ENCODE measurements at places on chromosomes 7 and 10. TPM values are rescaled to one million over a fixed set of nuclear protein-coding genes. Genes with fewer than 3 reads are reported as not detected.

- DNase-seq, result no peak
Measured at GRCh38 chr10:64023926-64024470, 502.8 kb downstream of the REEP3 start.

- no peak for DNase-seq
Measured at GRCh38 chr10:130263289-130263688, 127.1 kb downstream of the GLRX3 start.

RSU1 gene
- 36.7 TPM for total RNA-seq

DNA sequence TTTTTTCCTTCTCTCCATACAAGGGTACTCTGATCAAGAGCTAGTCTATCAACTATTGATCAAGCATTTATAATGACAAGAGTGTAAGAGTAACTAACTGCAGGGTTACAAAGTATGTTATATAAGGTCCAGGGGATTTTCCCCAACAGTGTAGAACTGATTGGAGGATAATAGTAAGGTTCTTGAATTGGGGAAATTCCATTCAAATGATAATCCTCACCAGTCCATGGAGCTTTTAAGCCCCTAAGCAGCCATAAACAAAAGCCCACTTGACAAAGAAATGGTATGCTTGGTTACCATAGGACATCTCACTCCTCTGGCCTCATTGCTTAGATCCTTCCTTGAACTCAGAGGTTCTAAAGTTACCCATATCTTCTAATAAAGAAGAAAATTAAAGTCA lies 8.2 kb downstream of the YME1L1 start:
- DNase-seq, result no peak

- DNase-seq, result no peak
Measured at GRCh38 chr7:19537942-19538401, 170.9 kb downstream of the POLR1F start.

DNA sequence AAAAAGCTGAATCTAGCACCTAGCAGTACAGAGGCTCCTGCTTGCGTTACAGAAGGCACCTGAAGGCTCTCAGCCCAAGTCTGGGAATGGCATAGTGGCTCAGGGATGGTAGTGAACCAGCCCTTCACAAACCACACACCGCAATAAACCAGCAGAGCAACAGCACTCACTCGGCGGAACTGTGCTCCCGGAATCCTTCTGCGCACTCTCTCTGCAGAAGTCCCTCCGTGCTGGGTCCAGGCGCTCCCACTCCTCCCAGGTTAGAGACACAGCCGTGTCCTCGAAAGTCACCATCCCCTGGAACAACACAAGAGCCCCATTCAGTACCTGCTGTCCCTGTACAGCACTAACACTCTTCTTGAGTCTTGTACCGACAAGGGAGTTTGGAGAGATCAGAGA lies 1.5 kb downstream of the ZNF394 start:
- peak; percentile 8 for DNase-seq

VIPR2 gene
- 2.8 TPM for total RNA-seq

DNA sequence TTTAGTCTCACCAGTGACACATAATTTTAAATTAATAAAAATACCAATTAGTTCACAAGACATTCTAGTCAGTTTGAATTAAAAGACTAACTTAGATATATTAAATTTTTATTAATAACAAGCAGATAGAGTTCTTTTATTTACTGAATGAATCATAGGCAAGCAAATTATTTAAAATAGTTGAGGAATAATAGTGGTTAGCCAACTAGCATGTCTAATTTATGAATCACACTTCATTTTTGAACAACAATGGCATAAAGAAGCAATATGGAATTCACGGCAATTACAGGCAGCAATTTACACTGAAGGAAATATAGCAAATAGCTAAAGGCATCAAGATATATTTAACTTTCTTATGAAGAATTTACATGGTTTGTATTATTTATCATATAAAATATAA lies 187.0 kb upstream of the SLC26A5 start:
- no peak for DNase-seq

GRCh38 chr10:106648534-106649481 lies 515.7 kb downstream of the SORCS1 start:
- DNase-seq, result no peak

PITX3 gene
- not detected for total RNA-seq

DNA sequence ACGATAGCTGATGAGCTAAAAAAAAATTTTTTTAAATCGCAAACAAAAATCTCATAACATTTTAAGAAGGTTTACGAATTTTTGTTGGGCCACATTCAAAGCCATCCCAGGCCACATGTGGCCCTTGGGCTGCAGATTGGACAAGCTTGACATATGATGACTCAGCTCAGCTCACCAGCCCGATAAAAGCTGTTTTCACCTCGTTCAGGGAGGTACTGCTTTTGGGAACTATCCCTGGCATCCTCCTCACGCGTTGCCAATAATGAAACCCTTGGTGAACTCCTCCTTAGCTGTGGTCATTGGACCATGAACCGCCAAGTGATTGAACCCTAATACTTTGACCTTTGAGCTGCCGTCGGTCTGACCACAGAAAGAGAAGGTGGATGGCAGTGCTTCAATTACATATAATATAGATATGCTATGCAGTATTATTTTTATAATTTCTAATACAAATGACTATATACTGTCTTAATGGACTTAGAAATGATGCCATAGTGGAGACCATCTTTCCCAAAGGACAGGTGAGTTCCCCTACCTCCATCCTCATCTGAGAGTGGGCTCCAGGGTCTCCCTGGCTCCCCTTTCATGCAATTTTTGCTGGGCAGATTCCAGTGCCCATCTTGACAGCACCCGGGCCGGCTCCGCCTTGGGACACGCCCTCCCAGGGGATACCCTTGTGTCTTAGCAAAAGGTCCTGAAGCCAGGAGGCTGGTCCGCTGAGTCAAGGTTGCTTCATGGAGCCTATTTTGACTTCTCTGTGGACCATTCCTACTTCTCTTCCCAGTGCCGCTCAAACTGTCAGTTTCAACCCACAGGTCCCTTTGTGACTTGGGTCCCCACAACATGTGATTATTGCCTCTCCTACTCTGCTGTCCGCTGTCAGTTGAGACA lies 707.2 kb downstream of the PARD3 start:
- no peak for DNase-seq

TRIM56 gene
- 10.0 TPM for total RNA-seq

DNA sequence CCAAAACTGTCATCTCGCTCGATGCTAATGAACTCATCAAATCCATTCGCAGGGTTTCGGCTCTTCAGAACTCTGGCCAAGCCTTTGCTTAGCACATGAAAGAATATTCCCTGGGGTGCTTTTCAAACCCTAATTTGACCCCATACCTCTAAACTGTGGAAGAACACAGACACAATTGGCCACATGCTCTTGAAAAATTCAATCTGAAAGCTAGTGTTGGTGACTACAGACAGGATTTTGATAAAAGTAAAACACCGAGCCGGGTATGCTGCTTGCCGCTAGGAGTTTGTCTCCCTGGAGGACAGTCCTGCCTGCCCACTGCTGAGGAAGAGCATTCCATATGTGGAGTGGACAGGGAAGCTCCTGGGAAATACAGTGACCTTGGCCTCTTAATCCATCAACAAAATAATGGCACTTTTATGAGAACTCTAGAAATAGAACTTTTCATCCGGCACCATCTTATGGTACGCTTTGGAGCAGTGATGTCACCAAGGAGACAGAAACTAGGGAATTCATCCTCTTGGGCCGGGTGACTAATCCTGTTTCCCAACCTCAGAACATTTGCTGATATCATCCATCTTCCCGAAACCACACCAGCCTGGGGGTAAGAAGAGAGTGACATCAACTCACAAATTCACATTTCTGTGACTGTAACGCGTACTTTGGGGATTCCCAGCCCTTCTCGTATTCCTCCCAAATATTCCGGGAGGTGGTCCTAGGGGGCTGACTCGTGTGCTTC lies 34.2 kb downstream of the MTURN start:
- DNase-seq, result peak; percentile 36

- no peak for DNase-seq
Measured at GRCh38 chr7:135117096-135117495, 30.8 kb upstream of the TMEM140 start.

CDC14C gene
- total RNA-seq, result 0.23 TPM

DNA sequence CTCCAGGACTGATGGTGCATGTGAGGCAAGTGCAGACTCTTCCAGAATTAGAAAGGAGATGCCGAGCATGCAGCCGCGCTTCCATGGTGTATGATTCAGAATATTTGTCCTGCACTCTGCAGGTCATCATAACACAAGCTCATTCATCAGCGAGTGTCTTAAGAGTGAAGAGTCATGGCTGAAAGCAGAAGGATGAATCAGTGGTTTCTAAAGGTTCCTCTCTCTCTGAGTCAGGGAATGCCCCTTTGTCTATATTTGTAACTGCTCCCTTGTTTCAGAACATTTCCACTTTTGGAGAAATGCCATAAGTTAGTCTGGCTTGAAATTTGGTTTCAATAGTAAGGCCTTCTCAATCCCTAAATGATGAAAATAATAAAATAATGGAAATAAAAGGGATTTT lies 52.3 kb downstream of the HECW1 start:
- DNase-seq, result peak; percentile 23

SPDYE2 gene
- total RNA-seq, result not detected

DNA sequence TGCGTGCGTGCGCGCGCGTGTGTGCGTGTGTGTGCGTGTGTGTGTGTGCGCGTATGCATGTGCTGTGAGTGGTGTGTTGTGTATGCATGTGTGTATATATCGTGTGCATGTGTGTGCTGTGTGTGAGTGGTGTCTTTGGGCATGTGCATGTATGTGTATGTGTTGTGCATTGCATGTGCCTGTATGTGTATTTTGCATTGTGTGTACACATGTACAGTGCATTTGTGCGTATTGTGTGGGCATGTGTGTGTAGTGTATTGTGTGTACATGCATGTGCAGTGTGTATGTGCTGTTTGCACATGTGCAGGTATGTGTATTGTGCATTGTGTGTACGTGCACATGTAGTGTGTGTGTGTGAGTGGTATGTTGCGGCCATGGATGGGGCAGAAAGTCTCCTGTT lies 6.0 kb upstream of the DPYSL4 start:
- no peak for DNase-seq

GRCh38 chr7:151810441-151811232 lies 66.3 kb downstream of the PRKAG2 start:
- no peak for DNase-seq

GRCh38 chr7:77538281-77539212 lies 1.5 kb downstream of the PTPN12 start:
- DNase-seq, result peak; percentile 91

DNA sequence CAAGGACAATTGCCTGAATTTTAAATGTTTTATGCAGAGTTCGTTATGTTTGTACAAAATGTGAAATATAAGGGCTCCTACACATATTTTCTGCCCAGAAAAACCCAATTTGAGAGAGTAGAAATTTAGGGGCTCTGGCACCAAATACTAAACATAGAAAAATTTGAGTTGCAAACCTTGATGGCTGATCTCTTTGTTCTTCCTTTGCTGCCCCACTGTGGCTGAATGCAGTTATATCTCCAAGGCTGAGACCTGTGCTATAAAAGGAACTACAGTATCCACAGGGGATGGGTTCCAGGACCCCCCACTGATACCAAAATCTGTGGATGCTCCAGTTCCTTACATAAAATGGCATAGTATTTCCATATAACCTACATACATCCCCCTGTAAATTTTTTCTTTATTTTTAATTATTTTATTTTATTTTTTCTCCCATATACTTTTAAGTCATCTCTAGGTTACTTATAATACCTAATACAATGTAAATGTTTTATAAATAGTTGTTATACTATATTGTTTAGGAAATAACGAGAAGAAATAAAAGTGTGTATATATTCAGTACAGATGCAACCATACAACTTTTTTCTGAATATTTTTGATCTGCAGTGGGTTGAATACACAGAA lies 22.5 kb downstream of the CFAP43 start:
- peak; percentile 64 for DNase-seq

HMX3 gene
- not detected for total RNA-seq

BTBD16 gene
- 0.47 TPM for total RNA-seq

DNA sequence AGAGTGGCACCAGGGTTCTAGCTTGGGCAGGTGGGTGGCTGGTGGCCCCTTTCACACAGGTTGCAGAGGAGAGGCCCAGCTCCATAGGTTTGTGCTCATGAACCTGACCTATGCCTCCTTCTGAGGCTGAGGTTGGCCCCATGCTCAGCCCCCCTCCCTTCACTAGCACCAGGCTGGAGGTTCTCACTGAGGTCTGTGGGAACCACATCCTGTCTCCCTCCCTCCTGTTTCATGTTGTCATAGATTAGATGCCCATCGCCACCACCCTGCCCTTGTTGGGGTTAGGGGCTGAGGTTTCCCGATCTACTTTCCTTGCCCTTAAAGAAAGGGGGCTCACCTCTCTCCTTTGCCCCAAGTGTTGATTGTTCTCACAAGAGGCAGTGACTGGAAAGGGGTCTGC lies 14.7 kb downstream of the NEUROG3 start:
- no peak for DNase-seq

METTL27 gene
- 1.6 TPM for total RNA-seq

TET1 gene
- 13.6 TPM for total RNA-seq

PNLIPRP1 gene
- total RNA-seq, result not detected

FASTK gene
- 107 TPM for total RNA-seq

PCDH15 gene
- 1.1 TPM for total RNA-seq
